Heart left ventricle (tissue), 16 donors: ENCODE measurements at places on chromosomes 6 and 20. TPM values are rescaled to one million over a fixed set of nuclear protein-coding genes. Genes with fewer than 3 reads are reported as not detected.

The PSORS1C1 gene
- 0.63 TPM for total RNA-seq

The DAAM2 gene
- total RNA-seq, result 13.6 TPM

The SLC35D3 gene
- not detected for total RNA-seq

The STX7 gene
- 40.1 TPM for total RNA-seq

The CCN6 gene
- total RNA-seq, result not detected

The LRP11 gene
- 20.9 TPM for total RNA-seq

The KCNK5 gene
- 0.45 TPM for total RNA-seq

The BEND6 gene
- total RNA-seq, result 0.32 TPM

The DDO gene
- 19.9 TPM for total RNA-seq

The TNFAIP3 gene
- 3.3 TPM for total RNA-seq

The TMEM244 gene
- total RNA-seq, result not detected

The NRSN1 gene
- total RNA-seq, result not detected

The CDSN gene
- total RNA-seq, result not detected

The NDUFAF4 gene
- 91.2 TPM for total RNA-seq

The PROKR2 gene
- not detected for total RNA-seq

The GABRR1 gene
- not detected for total RNA-seq

The SEL1L2 gene
- 4.6 TPM for total RNA-seq

The SAPCD1 gene
- not detected for total RNA-seq

The APOM gene
- total RNA-seq, result 1.5 TPM

The TTK gene
- total RNA-seq, result 2.9 TPM
